ENCODE measurements at places on chromosomes 4 and X. TPM values are rescaled to one million over a fixed set of nuclear protein-coding genes. Genes with fewer than 3 reads are reported as not detected.

The MAGEA11 gene
- total RNA-seq: not detected

The PRR32 gene
- not detected for total RNA-seq

The KDR gene
- total RNA-seq: 33.7 TPM

The GPR78 gene
- 0.85 TPM for total RNA-seq

The KIAA1210 gene
- total RNA-seq: not detected

All from regular cardiac myocyte (primary cell).